ENCODE measurements at places on chromosomes 5 and 9.
A peak's percentile ranks its signal among the peaks of the same experiment; 100 is the strongest.

- DNase-seq = peak; percentile 34
Measured at GRCh38 chr5:81825237-81825636, 74.3 kb upstream of the SSBP2 start.

- no peak for DNase-seq
Measured at GRCh38 chr9:72129271-72130156, 19.7 kb upstream of the GDA start.

DNA sequence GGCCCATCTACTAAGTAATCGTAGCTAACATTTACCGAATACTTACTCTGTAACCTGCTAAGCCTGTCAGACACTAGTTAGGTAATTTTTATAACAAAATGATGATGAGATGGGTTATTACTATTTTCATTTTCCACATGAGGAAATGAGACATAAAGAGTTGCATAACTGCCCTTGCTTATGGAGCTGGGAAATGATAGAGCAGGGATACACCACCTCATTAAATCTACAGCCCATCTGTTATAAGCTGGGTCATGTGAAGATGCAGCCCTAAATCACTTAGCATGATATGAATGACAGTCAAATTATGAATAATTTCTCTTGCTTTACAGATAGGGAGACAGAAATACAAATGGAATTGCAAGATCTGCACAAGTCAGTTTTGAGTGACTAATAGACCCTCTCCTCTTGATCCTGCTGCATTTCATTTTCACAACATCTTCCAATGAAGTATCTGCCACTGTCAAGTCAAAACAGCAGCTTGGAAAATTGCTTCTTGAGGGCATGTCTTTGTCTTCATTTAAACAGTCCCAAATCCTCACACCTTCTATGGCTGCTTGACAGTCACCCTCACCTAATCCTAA is 364.7 kb downstream of the PRELID2 start:
- no peak for DNase-seq

- no peak for DNase-seq
Measured at GRCh38 chr5:34731435-34732232, 75.5 kb downstream of the RAI14 start.

- DNase-seq = no peak
Measured at GRCh38 chr9:135905380-135906258, 1.7 kb downstream of the CAMSAP1 start.

All from astrocyte of the cerebellum (primary cell).